ENCODE measurements at places on chromosomes 3 and 15.

DNA sequence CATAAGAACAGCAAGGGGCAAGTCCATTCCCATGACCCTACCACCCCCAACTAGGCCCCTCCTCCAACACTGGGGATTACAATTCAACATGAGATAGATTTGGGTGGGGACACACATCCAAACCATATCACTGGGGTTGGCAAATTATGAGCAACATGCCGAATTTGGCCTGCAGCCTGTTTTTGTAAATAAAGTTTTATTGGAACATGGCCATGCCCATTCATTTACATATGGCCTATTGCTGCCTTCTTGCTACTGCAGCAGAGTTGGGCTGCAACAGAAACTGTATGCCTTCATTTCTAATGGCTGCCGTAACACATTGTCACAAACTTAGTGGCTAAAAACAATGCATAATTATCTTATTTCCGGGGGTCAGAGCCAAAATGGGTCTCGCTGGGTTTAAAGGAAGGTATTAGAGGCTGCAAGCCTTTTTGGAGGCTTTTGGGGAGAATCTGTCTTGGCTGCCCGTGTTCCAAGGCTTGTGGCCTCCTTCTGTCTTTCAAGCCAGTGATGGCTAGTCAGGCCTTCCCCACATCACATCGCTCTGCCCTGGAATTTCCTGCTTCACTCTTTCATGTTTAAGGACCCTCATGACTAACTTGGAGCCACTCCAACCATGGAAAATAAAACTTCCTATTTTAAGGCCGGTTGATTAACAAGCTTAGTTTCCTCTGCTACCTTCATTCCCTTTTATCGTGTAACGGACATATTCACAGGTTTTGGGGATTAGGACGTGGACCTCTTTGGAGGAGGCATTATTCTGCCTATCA, 428.5 kb upstream of the PROK2 start:
- no peak for DNase-seq

- DNase-seq, result no peak
Measured at GRCh38 chr3:174287705-174288104, 571.4 kb upstream of the NAALADL2 start.

GRCh38 chr3:187261541-187261969, 30.0 kb downstream of the MASP1 start:
- no peak for DNase-seq

DNA sequence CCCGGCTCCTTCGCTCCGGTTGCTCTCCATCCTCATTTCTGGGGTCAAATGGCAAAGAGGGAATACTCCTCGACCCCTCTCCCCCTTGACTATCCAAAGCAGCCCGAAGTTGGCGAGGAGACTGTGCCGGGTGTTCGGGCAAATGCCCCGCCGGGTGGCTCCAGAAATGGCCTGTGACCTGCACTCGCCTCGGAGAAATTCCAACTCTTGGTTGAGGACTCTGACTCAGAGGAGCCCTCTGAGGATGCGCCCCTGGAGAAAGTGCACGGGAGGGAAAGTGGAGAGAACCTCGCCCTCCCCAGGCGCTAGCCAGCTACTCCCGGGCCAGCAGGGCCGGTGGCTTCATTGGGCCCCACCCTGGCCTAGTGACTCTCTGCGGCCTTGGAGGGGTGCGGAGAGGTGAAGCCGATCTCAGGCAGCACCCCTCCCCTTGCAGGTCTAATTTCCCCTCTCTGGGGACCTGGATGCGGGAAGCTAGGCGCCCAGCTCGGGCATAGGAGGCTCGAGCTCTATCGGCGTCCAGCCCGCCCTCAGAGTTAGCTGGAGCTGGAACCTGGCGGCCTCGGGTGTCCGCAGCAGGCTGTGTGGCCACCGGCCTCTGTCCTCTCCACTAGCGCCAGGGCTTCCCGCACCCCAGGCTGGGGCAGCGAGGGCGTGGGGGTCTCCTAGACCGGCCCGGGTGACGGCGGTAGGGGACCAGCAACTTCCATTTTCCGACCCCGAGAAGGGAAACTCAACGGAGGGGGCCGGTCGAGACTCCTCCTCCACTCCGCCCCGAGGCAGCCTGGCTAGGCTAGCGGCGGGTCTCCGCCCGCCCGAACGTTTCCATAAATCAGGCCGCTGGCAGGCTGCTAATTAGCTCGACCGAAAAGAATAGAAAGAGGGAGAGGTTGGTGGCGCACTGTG, 29.4 kb downstream of the NR2F2 start:
- DNase-seq, result no peak
